ENCODE measurements at places on chromosomes 5 and 9.

DNA sequence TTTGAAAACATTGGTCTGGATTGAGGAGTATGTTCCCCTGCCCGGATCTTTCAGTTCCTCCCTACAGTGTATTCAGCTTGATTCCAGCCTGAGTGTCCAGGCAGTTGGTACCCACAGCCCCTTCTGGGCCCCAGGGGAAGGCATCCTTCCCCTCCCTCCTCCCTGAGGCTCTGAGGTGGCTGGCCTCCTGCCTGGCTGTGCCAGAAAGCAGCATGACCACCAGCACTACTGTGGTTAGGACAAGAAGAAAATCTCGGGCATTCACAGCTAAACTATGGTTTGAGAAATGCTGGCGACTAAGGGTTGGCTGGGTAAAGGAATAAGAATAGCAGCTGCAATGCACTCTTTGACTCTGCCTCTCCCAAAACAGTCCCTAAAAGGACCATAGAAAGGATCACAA, 84.6 kb upstream of the LIFR start:
- DNase-seq: no peak

GRCh38 chr9:36980148-36980974, 53.7 kb downstream of the PAX5 start:
- DNase-seq: no peak

DNA sequence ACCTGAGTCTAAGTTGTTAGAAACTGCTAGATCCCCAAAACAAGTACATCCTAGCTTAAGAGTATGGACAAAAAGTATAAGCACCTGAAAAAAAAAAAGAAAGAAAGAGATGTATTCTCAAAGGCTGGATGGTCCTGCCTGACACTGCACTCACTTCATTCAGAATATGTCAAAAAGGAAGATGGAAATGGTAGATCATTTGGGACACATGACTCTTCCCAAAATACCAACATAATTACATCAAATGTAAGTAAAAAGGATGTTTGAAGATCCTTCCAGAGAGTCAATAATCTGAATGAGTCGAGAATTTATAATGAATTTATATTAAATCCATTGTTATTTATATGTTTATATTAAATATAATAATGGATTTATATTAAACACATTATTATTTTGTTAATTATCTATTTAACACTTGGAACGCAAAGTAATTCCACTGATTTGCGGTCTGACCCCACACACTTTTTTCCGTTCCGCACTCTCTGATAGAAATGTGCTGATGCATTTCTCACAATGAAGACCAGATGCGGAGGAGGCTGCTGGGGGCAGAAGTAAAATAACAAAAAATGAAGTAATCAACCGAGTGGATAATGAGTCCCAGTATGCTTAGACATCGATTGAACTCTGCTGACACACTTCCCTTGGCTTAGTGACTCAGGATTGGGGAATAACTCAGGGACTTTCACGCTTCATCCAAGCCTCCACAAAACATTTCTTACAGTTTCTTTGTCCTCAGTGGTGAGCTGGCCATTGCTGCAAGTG, 201.2 kb downstream of the ADAMTS12 start:
- no peak for DNase-seq

DNA sequence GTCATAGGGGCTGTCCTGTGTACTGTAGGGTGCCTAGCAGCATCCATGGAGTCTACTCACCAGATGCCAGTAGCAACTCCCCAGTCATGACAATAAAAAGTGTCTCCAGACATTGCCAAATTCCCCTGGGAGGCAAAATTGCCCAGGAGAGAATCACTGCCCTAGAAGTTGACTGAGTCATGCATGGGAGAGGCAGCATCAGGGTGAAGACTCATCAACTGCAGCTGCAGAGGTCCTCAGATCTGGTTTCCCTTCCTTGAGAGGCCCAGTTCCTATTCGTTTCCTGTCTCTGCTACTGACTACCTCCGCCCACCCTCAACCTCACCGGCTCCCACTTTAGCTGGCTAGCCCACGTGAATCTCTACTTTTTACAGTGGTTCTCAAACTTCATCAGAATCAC, 88.6 kb upstream of the AGXT2 start:
- DNase-seq: no peak

Data from endothelial cell (in vitro differentiated cells).